NCI-H460 (cell line): ENCODE measurements at places on chromosomes 1 and 21. TPM values are rescaled to one million over a fixed set of nuclear protein-coding genes. Genes with fewer than 3 reads are reported as not detected.

CD1E gene
- total RNA-seq = not detected in 2 replicates

BMP8A gene
- total RNA-seq = not detected in 2 replicates

PTGER3 gene
- total RNA-seq = 0.09 and 0.15 TPM in 2 replicates

FCGR2B gene
- total RNA-seq = not detected in 2 replicates

GPA33 gene
- not detected in 2 replicates for total RNA-seq

HEYL gene
- 0.66 and 0.77 TPM in 2 replicates for total RNA-seq

VASH2 gene
- total RNA-seq = 1.3 and 2.8 TPM in 2 replicates

AHDC1 gene
- total RNA-seq = 1.5 and 1.7 TPM in 2 replicates

DNA sequence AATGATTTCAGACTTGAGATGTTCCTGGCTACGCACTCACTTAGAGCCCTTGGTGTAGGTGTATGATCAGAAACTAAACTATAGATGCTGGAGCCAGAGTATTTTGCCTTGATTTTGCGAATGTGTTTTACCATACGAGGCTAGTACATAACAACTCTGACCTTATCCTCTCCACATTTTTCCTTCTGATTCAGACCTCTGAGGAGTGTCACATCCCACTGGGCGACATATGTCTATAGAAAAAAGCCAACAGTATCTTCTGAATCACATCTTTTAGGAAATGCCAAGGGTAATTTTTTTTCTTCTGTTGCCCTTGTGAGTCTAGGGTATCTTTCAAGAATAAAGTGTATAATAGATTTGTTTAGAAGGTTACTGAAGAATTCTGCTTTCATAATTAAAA is 49.6 kb downstream of the AK4 start:
- no peak for DNase-seq

DNA sequence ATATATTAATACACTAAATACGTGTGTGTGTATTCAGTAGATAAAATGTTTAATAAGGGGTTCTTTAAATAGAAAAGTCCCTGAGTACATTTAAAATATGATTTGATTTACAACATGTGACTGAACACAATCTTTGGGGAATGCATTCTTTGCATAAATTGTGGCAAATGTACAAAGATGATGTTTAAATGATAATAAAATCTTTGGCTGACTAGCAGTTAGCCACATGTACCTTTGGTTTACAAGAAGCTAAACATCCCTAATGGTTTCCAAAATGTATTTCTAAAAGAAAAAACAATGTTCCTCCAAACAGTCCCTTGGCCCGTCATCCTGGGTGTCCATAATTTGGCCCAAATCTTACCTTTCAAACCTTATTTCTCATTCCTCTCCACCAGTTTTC is 106.4 kb upstream of the MARK1 start:
- no peak for DNase-seq

GRCh38 chr1:110340207-110340468 is 961 bp downstream of the RBM15 start:
- DNase-seq = no peak

DNA sequence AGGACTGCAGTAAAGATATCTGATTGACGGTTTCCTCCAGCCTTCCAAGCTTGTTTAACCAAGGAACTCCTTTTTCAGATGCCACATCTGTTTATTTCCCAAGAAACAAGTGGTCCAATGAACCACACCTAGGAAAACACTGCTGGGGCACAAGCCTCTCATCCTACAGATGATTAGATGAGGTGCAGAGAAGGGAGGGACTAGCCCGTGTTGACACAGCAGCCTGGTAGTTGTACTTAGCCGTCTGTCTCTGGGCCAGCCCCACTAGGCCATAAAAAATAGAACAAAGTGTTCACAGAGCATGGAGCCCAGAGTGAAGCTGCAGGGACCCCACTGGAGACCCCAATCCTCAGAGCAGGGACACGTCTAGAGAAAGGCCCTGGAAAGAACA is 32.1 kb downstream of the LRP8 start:
- DNase-seq = no peak

DNA sequence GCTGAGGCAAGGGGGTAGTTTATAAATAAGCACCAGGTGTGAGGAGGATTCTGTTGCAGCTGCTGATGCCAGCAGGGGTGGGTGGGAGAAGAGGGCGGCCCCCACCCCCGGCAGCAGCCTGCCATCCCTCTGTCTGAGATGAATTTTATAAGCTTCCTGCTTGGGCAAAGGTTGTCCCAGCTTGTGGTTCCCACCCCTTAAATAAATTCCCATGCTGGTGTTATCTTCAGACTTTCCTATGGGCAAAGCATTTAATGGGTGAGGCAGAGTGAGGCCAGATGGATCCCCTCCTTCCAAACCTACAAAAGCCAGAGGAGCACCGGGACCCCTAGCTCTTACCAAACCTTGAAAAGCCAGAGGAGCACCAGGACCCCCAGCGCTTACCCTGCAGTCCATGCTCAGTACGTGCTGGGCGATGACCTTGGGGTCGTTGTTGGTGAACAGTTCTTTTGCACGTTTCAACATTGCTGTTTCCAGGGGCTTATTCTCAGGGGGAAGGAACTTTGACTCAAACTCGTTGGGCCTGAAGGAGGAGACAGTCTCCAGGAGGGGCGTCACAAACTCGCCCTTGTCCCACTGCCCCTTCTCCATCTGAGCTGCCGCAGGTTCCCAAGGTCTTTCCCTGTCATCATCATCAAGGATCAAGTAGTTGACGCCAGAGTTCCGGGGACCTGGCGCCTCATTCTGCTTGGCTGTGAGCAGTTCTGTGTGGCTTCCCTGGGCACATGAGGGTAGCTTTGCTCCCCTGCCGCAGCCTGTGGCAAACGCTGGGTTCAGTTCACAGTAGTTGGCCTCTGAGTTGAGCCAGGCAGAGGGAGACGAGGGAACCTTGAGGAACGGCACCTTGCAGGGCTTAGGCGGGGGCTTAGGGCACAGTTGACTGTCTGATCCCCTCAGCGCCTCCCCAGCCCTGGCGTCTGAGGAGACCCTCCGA is 99.5 kb downstream of the BCAR3 start:
- DNase-seq = no peak

DNA sequence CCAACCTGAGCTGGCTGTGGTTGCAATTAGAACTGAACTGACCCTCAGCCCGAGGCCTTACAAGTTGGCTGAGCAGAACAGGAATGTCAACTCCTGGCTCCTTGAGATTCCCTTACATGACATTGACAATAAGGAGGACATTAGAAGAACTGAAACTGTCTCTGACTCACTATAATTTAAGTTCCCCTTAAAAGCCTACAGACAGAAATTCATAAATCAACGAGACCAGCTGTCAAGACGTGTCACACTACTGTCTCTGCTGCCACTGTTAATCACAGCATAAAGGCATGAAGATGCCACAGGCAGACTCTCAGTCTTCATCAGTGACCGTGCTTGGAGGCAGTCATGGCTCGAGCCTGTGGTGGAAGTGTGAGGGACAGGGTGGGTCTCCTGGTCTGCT is 168.8 kb downstream of the GABPA start:
- no peak for DNase-seq

DNA sequence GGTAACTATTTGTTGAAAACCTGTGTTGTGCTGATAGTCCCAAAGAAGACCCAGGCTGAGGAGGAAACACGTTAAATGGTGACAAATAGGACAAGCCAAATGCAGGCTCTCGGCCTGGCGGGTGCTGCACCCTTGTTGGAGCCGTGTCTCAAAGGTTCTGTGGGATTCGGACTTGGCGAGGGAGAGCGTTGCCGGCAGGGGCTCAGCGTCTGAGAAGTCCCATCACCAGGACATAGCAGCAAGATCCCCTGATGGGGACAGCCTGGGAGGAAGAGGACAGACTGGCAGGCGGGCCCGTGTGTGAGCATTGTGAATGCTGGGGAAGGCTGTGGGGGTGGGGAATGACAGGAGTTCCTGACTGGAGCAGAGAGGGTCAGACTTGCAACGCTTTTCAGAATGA is 142.5 kb downstream of the PGBD5 start:
- no peak for DNase-seq

DNA sequence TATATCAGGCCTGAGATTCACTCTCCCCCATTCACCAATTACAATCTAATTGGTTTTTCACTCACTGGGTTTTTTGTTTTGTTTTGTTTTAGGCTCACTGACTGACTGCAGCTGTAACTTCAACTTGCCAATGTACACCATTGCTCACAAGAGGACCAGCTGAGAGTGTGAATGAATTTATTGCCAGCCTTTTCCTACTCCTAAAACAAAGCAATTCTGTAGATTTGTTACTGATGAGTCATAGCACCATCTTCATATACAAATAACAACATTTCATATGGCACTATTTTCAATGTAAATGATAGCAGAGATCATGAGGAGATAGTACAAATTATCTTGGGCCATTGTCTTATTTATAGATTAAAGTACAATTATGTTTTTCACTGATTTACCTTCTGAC is 76.0 kb upstream of the DPYD start:
- no peak for DNase-seq

GRCh38 chr1:205974712-205975111 is 28.5 kb downstream of the RAB7B start:
- DNase-seq = no peak

GRCh38 chr1:10339815-10340214 is 59.0 kb upstream of the PGD start:
- no peak for DNase-seq

- DNase-seq = no peak
Observed at GRCh38 chr1:11176081-11176706, 13.0 kb upstream of the ANGPTL7 start.

DNA sequence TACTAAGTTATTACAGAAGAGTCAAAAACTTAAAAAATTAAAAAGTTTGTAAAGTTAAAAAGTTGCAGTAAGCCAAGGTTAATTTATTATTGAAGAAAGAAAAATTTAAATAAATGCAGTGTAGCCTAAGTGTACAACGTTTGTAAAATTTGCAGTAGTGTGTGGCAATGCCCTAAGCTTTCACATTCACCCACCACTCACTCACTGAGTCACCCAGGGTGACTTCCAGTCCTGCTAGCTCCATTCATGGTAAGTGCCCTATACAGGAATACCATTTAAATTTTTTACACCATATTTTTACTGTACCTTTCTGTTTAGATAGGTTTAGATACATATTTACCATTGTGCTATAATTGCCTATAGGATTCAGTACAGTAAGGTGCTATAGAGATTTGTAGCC is 88.6 kb downstream of the CTH start:
- no peak for DNase-seq

GRCh38 chr1:208223136-208223535 is 21.0 kb downstream of the PLXNA2 start:
- DNase-seq = no peak

- DNase-seq = no peak
Observed at GRCh38 chr1:39081271-39082009, 55.3 kb downstream of the NDUFS5 start.

GRCh38 chr1:45911634-45912033 is 108.2 kb downstream of the MAST2 start:
- DNase-seq = no peak

DNA sequence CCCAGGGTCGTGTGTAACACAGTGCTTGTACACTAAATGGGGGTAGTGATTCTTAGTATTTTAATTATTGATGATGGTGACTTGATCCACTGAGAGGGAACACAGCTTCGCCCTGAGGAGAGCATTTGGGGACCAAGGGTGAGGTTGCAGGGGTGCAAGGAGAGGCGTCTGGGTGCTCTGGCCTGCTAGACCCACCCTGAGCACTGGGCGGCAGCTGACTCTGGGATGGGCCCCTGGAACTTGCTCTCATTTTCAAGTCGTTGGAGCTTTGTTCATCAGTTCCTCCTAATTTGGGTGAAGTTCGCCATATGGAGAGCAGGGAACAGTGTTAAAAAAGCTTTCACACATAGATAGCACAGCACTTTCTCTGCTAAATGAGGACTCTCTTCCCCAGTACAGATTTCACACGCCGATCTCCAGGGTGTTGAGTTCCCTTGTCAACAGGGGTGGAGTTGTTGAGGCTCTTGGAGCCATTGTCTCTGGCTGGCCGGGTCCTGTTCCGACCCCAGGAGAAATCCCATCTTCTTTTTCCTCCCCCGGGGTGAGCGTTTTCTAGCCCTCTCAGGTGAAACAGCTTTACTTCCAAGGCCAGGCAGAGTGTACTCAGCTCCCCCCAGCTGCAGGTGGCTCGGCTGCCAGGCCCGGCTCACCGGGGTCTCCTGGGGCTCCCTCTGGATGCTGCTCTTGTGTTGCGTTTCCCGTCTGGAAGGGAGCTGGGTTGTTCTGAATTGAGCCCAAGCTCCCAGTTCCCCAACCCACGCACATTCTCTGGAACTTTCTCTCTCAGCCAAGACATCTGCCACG is 367.4 kb downstream of the RPS6KC1 start:
- no peak for DNase-seq

- no peak for DNase-seq
Observed at GRCh38 chr1:112866151-112866550, 89.8 kb downstream of the SLC16A1 start.
